HepG2 (cell line): ENCODE measurements at places on chromosomes 4 and X. TPM values are rescaled to one million over a fixed set of nuclear protein-coding genes. Genes with fewer than 3 reads are reported as not detected.
A peak's percentile ranks its signal among the peaks of the same experiment; 100 is the strongest.

DNA sequence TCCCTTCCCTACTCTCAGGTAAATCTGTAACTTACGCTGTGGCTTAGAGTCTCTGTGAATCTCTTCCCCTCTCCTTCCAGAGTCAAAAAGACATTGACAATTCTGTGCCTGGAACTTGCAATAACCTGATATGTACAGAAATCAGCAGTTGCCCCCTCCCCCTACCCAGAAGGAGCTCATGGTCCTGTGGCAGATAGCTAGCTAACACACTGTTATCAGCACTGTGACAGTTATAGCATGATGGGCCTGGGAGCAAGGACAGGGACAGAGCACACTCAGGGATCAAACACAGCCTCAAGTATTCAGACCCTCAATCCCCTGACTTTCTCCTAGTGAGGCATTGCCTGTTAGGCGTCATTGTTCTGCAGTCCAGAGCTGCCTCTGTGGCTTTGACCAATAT, 18.7 kb upstream of the MAGEA10 start:
- no peaks in the 10 kb centered on the region for H3K27me3 ChIP-seq
- no peak overlapping the region for H3K4me3 ChIP-seq
- H3K4me1 ChIP-seq = no peaks in the 10 kb centered on the region

- H3K4me3 ChIP-seq = no peak overlapping the region
- H3K4me1 ChIP-seq = no peaks in the 10 kb centered on the region
- H3K36me3 ChIP-seq = no peaks in the 10 kb centered on the region
- H3K27me3 ChIP-seq = no peaks in the 10 kb centered on the region
- no peak overlapping the region for H3K27ac ChIP-seq
Measured at GRCh38 chrX:8245411-8245810, 74.3 kb upstream of the VCX2 start.

DNA sequence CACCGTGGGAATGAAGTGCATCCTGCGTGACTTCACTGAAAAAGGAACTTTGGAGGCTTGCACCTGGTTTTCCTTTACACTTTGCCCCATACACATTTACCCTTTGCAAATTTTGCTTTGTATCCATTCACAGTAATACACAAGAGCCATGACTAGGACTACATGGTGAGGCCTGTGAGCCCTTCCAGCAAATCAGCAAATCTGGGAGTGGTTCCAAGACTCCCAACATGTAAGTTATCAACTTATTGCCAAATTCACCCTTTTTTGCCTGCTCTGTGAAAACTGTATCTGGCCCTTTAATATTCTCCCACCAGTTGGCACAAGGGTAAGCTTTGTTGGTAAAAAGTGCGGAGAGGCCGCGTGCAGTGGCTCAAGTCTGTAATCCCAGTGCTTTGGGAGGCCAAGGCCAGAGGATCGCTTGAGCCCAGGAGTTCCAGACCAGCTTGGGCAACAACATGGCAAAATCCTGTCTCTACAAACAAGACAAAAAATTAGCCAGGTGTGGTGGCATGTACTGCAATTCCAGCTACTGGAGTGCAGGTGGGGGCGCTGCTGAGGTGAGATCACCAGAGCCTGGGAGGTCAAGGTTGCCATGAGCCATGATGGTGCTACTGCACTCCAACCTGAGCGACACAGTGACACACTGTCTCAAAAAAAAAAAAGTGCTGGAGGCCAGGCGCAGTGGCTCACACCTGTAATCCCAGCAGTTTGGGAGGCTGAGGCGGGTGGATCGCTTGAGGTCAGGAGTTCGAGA, 5.0 kb downstream of the PRMT9 start:
- peaks cover 3% of the 10 kb centered on the region; the same call in 1 of the 2 replicates for H3K36me3 ChIP-seq
- no peak overlapping the region for H3K4me3 ChIP-seq
- H3K27me3 ChIP-seq = no peaks in the 10 kb centered on the region
- peak; percentile 22 for DNase-seq

- no peaks in the 10 kb centered on the region for H3K36me3 ChIP-seq
- no peaks in the 10 kb centered on the region for H3K4me1 ChIP-seq
- no peak overlapping the region for H3K4me3 ChIP-seq
- no peak for DNase-seq
- no peak overlapping the region for H3K27ac ChIP-seq
- H3K27me3 ChIP-seq = no peaks in the 10 kb centered on the region
Measured at GRCh38 chr4:164856396-164856795, 20.6 kb upstream of the APELA start.

DNA sequence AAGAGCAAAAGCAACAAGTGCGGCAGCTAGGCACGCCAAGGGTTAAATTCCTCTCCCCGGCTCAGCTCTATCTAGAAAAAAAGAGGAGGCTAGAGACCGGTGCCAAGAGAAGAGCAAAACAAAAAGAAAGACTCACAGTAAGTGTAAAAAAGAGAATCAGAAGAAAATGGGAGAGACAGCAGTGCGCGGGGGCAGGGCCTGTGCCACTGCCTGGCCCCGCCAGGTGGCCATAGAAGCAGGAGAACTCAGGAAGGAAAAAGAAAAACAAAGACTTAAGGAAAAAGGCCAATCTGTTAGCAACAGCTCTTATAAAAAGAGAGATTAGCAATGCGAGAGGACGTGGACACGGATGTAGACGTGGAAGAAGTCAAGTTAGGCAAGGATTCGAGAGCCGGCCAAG, 3.2 kb downstream of the ACOX3 start:
- no peak overlapping the region for H3K27ac ChIP-seq
- H3K4me3 ChIP-seq = no peak overlapping the region
- no peak for DNase-seq
- no peaks in the 10 kb centered on the region for H3K27me3 ChIP-seq
- H3K36me3 ChIP-seq = no peaks in the 10 kb centered on the region

DNA sequence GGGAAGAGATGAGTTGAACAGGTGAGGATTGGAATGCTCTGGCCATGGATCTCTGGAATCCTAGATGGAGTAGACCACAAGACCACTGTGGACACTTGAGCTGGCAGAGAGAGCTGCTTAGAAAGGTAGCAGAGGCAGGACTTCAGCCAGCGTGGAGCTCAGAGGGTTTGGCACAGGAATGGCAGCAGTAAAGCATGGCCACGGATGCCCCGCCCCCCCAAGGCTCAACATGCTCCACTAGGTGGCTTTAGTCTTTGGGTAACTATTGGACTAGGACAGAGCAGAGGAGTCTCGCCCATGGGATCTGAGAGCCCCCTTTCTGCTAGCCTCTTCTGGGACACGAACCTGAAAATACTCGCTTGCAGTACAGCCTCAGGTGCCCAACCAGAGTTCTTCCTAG, 150.1 kb upstream of the NEIL3 start:
- H3K36me3 ChIP-seq = no peaks in the 10 kb centered on the region
- H3K27me3 ChIP-seq = no peaks in the 10 kb centered on the region
- no peaks in the 10 kb centered on the region for H3K4me1 ChIP-seq

DNA sequence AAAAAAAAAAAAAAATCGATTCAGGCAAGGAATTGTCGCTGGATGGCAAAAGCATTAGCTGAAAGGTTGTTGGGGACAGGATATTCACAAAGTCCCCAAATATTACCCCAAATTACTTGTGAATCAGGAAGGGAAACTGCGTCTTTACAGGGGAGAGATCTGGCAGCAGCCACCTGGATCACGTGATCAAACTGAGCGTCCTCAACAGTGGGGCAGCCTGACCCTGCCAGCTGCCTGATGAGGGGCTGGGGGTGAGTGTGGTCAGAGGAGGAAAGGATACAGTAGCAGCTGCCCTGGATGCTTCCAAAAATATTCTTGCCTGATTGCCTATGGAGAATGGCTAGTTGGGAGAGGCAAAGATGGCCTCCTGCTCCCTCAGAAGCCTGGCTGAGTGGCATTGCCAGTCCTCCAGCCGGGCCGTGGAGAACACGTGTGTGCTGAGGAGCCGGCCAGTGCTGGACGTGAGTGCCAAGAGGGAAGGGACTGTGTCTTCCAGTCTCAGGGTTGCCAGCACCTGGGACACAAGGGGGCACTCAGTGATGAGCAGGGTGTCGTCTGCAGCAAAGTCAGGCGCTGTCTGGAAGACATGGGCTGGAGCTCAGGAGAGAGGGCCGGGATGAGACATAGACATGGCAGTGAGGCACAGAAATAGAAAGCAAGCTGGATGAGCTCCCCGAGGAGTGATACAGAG, 3.0 kb upstream of the LAGE3 start:
- no peaks in the 10 kb centered on the region for H3K36me3 ChIP-seq
- DNase-seq = no peak

- H3K27ac ChIP-seq = no peak overlapping the region
- no peaks in the 10 kb centered on the region for H3K36me3 ChIP-seq
- DNase-seq = no peak
- no peak overlapping the region for H3K4me3 ChIP-seq
- H3K4me1 ChIP-seq = no peaks in the 10 kb centered on the region
Measured at GRCh38 chr4:56271131-56271530, 116.2 kb downstream of the AASDH start.

- no peak overlapping the region for H3K27ac ChIP-seq
- H3K4me3 ChIP-seq = no peak overlapping the region
- DNase-seq = no peak
- H3K27me3 ChIP-seq = peaks cover 9% of the 10 kb centered on the region; the same call in 2 of the 3 replicates
Measured at GRCh38 chr4:82754513-82755165, 44.0 kb downstream of the SCD5 start.

GRCh38 chr4:120673696-120674095, 248.8 kb downstream of the PRDM5 start:
- no peak overlapping the region for H3K4me3 ChIP-seq
- H3K36me3 ChIP-seq = no peaks in the 10 kb centered on the region
- H3K4me1 ChIP-seq = no peaks in the 10 kb centered on the region
- DNase-seq = no peak
- no peak overlapping the region for H3K27ac ChIP-seq
- H3K27me3 ChIP-seq = no peaks in the 10 kb centered on the region

DNA sequence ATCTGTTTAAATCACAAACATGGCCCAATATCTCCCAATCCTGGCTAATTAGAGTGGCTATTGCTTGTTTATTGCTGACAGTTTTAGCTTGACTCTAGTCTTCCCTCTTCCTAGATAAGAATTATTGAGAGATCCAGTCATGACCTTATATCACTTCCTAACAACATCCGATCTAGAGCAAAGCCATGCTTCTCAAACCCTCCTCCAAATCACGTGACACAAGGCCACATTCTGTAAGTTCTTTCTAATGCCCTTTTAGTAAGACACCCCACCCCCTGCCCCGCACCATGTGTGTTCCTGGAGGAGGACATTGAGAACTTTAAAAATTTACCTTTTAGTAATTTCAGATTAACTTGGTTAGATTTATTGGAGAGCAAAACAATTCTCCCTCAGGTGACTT, 40.6 kb upstream of the RASSF6 start:
- H3K27me3 ChIP-seq = no peaks in the 10 kb centered on the region
- H3K36me3 ChIP-seq = no peaks in the 10 kb centered on the region
- no peak overlapping the region for H3K4me3 ChIP-seq
- no peak for DNase-seq
- H3K27ac ChIP-seq = no peak overlapping the region

DNA sequence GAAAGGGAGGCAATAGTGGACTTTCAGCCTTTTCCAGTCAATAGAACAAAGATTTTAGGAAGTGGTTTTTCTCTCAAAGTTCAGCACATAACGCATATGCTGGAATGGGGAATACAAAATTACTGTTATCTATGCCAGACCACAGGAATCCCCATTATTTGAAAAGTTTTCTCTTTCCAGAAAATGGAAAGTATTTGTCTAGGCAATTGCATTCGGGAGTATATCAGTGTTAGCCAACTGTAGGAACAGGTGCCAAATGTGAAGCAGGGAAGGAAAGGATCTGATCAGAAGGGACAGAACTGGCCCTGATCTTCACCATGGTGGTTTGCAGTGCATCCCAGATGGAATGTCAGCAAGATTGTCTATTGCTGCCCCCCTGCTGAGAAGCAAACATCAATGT, 213.6 kb downstream of the CPE start:
- no peaks in the 10 kb centered on the region for H3K4me1 ChIP-seq
- H3K4me3 ChIP-seq = no peak overlapping the region
- H3K27me3 ChIP-seq = no peaks in the 10 kb centered on the region
- no peak for DNase-seq
- H3K27ac ChIP-seq = no peak overlapping the region

DNA sequence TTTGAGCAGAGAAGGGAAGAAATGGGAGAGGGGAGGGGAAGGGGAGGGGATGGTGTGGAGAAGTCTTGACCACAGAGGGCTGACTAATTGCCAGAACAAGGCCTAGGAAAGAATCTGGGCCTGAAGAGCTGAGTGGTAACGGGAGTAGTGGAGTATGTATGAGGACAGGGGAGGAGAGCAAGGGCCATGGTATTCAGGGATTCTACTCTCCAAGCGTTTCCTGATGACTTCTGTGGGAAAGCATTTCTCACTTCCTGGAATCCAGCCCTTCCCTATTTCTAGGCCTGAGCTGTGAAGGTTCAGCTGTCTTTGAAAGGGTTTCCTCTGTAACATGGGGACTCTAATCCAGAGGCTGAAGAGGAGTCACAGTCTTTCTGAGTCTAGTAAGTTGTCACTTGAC, 19.7 kb upstream of the SOX3 start:
- H3K27ac ChIP-seq = no peak overlapping the region
- no peak for DNase-seq
- H3K27me3 ChIP-seq = no peaks in the 10 kb centered on the region

DNA sequence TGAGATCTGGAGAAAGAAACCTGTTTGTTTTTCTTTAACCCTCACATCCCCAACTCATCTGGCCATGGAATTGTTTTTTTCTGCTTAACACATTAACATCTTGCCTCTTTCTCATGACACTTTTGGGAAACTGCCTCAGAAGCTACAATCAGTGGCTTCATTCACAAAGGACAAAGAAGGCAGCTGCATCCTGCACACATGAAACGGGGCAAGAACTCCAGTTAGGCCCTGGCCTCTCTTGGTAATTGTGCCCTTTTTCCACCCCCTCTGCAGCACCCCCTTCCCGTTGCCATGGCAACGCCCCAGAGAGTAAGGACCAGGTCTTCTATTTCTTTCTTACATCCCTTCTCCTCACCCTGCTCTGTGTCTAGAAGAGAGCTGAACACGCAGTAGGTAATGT, 103.4 kb downstream of the PDGFRA start:
- H3K4me1 ChIP-seq = no peaks in the 10 kb centered on the region
- H3K27me3 ChIP-seq = no peaks in the 10 kb centered on the region
- DNase-seq = no peak
- H3K4me3 ChIP-seq = no peak overlapping the region

DNA sequence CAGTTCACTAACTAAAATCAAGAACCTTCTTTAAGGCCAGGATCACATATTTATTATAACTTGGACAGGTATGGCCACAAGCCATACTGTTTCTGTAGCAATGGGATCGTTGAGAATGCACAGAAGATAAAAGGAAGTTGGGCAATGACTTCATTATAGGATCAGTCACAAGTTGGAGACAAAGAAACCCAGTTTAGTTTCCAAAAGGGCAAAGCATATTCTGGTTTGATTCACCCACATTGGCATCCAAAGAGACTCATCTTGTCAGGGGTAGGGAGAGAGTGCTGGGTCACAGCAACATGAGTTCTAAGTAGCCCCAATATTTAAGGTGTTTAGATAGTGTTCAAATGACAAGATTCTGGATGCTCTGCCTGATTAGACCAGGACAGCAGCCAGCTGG, 317.1 kb upstream of the GALNT7 start:
- H3K4me1 ChIP-seq = no peaks in the 10 kb centered on the region
- no peaks in the 10 kb centered on the region for H3K36me3 ChIP-seq
- H3K4me3 ChIP-seq = no peak overlapping the region
- no peak overlapping the region for H3K27ac ChIP-seq

The SLC26A1 gene
- 7.2 and 22.9 TPM in 2 replicates for total RNA-seq

The TMSB15A gene
- total RNA-seq = not detected in 2 replicates

The SPOCK3 gene
- total RNA-seq = not detected in 2 replicates

The KLHL13 gene
- total RNA-seq = 1.6 and 2.4 TPM in 2 replicates

The AMTN gene
- total RNA-seq = 0.15 TPM in 1 of 2 replicates, not detected in the other

The SYNPO2 gene
- total RNA-seq = 0.04 TPM in 1 of 2 replicates, not detected in the other
